ENCODE measurements at places on chromosomes 12 and 14. TPM values are rescaled to one million over a fixed set of nuclear protein-coding genes. Genes with fewer than 3 reads are reported as not detected.

Gene KMT2D
- 133 TPM for total RNA-seq

Gene KRT78
- total RNA-seq, result not detected

Gene TSPAN19
- not detected for total RNA-seq

Gene NINJ2
- 4.5 TPM for total RNA-seq

Gene FBLN5
- 7.9 TPM for total RNA-seq

Gene OTX2
- not detected for total RNA-seq

Data from CD4-positive, alpha-beta memory T cell (primary cell).